Chondrocyte (in vitro differentiated cells): ENCODE measurements at places on chromosomes 2 and 18.

DNA sequence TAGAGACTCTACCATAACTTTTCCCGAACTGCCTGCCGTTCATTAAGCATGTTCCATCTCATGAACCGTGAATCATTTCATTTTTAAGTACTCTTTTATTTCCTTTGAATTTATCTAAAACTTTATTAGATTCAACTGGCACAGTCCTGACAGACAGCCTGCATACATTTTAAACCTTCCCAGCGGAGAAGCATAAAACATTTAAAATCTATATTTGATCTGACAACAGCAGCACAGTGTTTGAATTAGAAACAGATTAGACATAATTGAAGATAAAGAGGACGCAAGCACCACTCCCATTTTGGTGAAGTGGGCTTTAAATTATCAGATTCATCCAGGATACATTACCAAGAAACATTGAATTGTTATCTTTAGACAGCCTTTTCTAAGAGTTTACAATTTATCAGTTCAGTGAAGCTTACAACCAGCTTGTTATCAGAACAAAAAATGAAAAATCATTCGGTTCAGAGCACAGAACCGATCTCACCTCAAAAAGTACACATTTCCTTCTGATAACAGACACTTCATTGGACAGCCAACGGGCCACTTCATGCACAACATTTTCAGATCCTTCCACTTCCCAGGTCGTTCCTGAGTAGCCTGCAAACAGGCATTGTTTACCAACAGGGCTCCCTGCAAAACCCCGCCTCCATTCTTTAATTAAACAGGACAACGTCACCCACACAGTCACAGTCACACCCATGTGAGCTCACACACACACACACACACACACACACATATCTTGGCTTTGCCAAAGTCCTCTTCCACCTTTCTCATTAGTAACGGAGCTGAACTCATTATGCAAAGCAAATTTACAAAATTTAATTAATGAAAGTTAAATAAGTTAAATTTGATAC, 171.2 kb downstream of the SP3 start:
- no peak for DNase-seq

DNA sequence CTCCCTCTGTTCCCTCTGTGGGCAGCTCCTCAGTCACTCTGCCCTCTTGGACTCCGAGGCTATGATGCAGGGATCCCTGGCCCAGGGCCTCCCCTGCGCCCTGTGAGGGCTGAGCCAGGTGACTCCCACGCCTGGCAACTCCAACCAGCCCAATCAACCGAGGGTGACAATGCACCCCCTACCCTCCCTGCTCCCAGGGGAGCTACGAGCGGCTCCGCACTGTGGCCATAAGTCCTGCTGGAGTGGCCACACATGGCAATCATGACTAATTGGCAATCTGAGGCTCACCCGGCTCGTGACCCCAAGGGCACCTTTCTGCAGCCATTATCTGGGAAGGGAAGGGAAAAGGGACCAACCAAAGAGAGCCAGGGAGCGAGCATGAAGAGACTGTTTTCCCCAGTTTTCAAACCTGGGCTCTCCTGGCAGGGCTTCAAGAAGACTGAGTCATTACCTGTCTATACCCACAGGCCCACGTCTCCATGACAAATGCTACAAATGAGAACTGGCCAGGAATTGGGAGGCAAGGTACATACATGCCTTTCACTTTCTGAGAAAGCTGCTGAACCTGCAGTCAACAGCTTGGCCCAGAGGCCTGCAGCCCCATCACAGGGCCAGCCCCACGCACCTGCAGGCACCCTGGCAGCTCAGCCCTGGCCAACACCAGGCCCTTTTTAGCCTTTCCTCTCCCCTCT, 45.1 kb downstream of the RPL31 start:
- no peak for DNase-seq

DNA sequence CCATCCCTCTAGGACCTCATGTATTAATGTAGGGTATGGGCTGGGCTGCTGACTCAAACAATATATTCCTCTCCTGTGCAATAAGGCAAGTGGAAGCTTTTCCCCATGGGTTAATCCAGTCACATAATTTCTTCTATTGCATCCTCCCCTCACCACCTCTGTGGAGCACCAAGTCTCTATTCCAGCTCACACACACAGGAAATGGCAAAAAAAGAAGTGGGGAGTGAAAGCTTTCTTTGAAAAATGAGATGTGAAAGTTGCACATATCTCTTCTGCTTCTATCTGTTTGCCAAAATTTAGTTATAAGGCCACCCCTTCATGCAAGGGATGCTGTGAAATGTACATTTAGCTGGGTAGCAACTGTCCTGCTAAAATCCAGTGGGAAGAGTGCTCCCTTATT, 121.3 kb downstream of the CDC42EP3 start:
- DNase-seq, result no peak

DNA sequence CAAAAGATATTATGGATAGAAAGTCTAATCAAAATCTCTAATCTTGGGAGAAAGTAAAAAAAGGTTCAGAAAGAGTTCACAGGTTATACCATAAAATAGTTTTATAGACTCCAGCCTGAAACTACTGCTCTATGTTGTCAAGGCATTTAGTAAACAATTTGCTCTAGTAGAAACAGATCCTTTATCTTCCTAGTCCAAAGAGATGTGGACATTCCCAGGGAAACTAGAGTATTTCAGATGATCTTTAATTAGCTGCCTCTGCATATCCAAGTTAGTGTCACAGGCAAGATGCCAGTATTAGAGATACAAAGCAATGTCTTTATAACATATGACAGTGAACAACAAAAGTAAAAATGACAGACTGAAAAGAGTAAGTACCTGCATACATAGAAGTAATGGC, 708.6 kb downstream of the CCDC85A start:
- no peak for DNase-seq

- no peak for DNase-seq
These were observed 185.9 kb upstream of the NRP2 start for GRCh38 chr2:205496370-205496769.

- no peak for DNase-seq
These were observed 34.7 kb downstream of the TPO start for GRCh38 chr2:1448009-1448408.
